Lower lobe of right lung (tissue), 2 donors: ENCODE measurements at places on chromosomes 2 and 18.

- H3K4me1 ChIP-seq = peaks cover 23% of the 10 kb centered on the region
- H3K27ac ChIP-seq = no peak overlapping the region
- no peak overlapping the region for H3K4me3 ChIP-seq
- no peak for DNase-seq
Measured at GRCh38 chr2:38079116-38080052, 3.4 kb upstream of the CYP1B1 start.

GRCh38 chr2:226078666-226079065, 679.2 kb downstream of the NYAP2 start:
- no peaks in the 10 kb centered on the region for H3K36me3 ChIP-seq
- no peak overlapping the region for H3K27ac ChIP-seq
- no peak for DNase-seq
- H3K4me1 ChIP-seq = no peaks in the 10 kb centered on the region
- no peak overlapping the region for H3K4me3 ChIP-seq
- H3K27me3 ChIP-seq = no peaks in the 10 kb centered on the region

GRCh38 chr2:135320465-135321355, 210.3 kb downstream of the ZRANB3 start:
- H3K27me3 ChIP-seq = no peaks in the 10 kb centered on the region
- no peak overlapping the region for H3K4me3 ChIP-seq
- H3K4me1 ChIP-seq = no peaks in the 10 kb centered on the region
- no peak overlapping the region for H3K27ac ChIP-seq
- DNase-seq = no peak

DNA sequence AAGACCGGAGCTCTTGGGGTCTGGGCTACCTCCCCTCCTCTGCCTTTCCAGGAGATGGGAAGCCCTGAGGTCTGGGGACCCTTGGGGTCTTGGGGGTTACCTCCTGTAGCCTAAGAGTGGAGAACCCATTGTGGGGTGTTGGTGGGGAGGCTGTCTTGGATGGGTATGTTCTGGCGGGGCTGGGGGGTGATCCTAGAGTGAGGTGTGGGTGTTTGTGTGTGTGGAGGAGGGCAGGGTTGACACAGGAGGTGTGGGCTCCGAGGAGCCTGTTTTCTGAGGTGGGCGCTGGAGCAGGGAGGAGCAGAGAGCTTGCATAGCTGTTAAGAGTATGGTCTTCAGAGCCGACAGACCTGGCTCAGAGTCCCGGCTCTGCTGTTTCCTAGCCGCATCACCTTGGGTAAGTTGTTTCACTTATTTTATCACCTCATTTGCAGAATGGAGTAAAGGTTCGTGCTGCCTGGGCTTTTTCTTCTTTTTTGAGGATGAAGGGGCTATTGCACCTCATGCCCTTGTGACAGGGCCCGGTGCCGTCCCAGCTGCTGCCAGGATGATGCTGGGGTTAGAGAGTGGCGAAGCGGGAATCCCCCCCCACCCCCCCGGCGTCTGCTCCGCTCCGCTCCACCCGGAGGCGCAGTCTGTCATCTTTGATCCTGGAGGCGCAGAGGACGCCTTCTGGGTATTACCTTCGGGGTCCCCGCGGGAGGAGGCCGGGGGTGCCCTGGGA, 17.2 kb downstream of the TET3 start:
- DNase-seq = no peak
- no peak overlapping the region for H3K27ac ChIP-seq
- peak overlapping the region; percentile 69 for H3K4me3 ChIP-seq
- H3K4me1 ChIP-seq = peaks cover 46% of the 10 kb centered on the region
- peaks cover 5% of the 10 kb centered on the region for H3K36me3 ChIP-seq

DNA sequence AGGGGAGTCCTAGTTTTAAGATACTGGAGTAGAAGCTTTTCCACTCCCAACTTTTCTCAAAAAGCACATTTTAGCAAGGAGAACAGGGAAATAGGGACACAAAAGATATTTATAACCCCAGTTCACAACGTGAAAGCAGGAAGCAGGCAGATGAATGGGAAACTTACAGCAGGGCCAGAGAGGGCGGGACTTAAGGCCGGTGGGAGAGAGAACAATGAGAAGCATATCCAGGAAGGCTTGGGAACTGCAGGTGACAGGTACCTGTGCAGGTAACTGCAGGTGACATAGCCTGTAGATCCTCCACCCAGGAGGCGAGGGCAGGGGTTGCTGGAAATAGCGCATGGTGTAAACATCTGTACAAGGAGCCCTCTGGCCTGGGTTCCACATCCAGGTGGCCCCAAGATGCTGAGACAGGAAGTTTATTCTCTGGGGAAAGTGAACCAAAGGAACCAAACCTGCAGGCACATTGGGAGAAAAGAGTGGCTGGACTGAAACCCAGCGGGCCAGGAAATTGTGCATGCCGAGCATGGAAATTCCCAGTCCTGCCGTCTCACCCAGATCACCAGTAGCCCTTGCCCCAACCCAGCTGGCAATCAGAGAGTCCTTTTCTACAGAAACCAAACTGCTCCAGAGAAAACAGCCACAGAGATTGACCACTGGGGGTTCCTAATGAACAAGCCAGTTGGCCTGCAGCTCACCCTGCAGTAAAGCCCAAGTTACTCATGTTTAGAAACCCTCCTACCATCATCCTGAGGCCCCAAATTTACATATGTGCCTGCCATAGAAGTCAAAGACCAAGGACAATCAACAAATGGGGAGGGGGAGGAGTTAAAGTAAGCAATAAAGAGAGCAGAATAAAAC, 24.3 kb upstream of the COL6A3 start:
- no peak for DNase-seq
- no peak overlapping the region for H3K4me3 ChIP-seq
- H3K27me3 ChIP-seq = peaks cover 4% of the 10 kb centered on the region
- peaks cover 14% of the 10 kb centered on the region for H3K4me1 ChIP-seq
- H3K27ac ChIP-seq = no peak overlapping the region
- no peaks in the 10 kb centered on the region for H3K36me3 ChIP-seq
